Stimulated activated CD4-positive, alpha-beta T cell treated with anti-CD3 and anti-CD28 coated beads, TNF-alpha, amount 100 ng/mL, for 24 hours (primary cell): ENCODE measurements at places on chromosomes 16 and 17.

DNA sequence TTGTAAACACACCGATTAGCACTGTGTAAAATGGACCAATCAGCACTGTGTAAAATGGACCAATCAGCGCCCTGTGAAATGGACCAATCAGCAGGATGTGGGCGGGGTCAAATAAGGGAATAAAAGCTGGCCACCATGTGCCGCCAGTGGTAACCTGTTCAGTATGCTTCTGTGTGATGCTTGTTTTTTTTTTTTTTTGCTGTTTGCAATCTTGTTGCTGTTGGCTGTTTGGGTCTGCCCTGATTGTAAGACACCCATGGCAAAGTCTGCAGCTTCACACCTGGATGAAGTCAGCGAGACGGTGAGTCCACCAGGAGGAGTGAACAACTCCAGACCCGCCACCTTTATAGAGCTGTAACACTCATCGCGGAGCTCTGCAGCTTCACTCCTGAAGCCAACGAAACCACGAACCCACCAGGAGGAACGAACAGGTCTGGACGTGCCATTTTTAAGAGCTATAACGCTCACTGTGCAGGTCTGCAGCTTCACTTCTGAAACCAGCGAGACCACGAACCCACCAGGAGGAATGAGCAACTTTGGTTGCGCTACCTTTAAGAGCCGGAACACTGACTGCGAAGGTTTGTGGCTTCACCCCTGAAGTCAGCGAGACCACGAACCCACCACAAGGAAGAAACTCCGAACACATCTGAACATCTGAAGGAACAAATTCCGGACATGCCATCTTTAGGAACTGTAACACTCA, 85.0 kb upstream of the MED9 start:
- peak; percentile 18 for DNase-seq

GRCh38 chr17:82698974-82699442, 510 bp upstream of the RAB40B start:
- no peak for DNase-seq

DNA sequence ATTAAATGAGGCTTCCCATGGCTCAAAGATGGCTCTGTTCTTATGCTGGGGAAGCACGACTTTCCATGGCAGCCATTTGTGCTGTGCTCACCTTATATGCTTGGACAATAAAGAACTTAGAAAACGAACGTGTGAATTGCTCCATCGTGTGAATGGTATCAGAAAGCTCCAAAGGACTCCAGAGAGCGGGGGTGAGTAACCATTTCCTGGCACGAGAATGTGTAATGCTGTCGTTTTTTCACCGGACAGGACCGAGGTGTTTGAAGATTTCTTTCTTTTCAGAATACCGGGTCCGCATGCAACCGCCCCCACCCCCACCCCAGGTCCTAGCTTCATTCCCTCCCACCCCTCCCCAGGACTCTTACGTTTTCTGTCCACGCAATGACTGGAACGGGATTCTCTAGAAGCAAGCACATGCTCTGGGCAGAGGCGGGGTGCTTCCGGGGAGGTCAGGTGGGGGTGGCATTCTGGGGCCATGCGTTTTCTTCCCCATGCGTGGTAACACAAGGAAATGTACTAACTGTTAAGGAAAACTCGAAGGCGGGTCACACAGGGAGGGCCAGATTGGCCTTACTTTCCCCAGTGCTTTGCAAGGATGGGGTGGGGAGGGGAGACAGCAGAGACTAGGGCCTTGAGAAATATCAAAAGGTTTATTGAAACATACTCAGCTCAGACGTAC, 26.2 kb downstream of the GPRC5B start:
- DNase-seq = no peak

DNA sequence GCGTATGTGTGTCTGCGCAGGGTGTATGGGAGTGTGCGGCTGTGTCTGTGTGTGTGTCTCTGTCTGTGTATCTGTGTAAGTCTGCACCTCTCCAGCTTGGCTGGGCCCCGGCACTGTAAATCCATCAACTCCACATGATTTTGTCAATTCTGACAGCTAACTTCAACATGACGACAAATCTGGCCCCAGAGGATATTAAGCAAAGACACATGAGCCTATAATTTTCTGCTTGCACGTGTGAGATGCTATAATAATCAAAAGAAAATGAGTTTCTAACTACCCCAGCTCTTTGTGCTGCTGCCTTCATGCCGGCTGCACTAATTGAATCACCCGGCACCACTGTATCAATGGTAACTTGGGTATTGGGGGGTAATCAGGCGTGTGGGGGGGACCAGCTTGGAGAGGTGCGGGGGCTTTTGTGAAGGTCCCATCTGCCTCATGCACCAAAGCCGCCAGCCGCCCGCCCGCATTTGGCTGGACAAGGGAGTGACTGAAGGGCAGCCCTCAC, 57.6 kb upstream of the LHX1 start:
- no peak for DNase-seq

GRCh38 chr16:84763629-84764028, 56.2 kb upstream of the CRISPLD2 start:
- DNase-seq = no peak

GRCh38 chr17:55769625-55770000, 18.8 kb downstream of the PCTP start:
- no peak for DNase-seq

GRCh38 chr17:48074322-48075081, 26.3 kb downstream of the NFE2L1 start:
- DNase-seq = peak; percentile 59

GRCh38 chr17:73720187-73720834, 76.1 kb upstream of the SDK2 start:
- no peak for DNase-seq

DNA sequence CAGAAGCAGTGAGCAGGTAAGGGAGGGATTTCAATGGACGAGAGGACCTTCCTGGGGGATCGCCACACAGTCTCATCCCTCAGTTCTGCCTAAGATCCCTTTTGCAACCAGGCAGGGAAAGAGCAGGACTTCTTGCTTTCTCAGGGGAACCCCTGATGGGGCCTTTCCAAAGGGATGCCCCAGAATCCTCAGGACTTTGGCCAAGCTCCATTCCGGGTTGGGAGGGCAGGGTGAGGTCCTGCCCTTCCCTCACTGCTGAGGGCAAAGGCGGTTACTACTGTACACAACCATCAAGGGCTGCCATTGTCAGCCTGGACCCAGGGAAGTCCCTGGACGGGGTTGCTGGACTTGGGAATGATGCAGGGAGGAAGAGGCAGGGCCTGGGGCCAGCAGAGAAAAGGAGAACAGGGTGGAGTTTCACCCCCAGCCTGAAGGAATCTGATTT, 9.7 kb downstream of the PRR29 start:
- DNase-seq = no peak

GRCh38 chr16:72815348-72816318, 232.3 kb downstream of the ZFHX3 start:
- DNase-seq = no peak

DNA sequence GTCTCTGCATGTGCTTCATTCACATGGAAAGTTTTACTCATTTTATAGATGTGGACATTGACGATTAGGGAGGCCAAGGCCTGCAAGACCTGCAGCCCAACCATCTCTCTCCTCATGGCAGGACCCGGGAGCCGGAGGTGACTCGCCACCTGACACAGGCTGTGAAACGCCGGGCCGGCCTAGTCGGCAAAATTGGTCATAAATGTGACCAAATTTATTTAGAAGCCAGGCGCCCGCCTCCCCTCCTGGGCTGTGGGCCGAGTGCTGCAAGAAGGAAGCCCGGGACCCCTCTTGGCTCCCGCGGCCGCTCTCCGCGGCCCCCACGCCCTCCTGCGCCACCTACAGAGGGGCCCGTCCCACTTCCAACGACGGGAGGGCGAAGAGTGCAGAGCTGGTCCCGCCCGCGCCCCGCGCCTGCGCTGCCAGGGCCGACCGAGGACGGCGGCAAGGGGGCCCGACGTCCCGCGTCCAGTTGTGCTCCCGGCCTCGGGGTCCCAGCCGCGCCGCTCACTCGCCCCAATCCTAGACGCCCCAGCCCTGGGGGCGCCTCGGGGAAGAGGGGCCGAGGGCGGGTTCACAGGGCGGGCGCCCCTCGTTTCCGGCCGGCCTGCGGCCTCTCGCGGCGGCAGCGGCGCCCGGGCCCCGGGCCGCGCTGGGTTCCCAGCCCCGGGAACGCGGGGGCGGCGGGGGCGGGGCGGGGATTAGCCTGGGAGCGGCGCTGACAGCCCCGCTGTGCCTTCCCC, 47.5 kb downstream of the WNT3 start:
- no peak for DNase-seq

- DNase-seq = no peak
These were observed 1931.9 kb downstream of the TP53TG3F start for GRCh38 chr16:35391328-35391727.

GRCh38 chr16:72744076-72744793, 303.7 kb downstream of the ZFHX3 start:
- no peak for DNase-seq

GRCh38 chr16:68487669-68488068, 39.4 kb upstream of the SMPD3 start:
- DNase-seq = no peak

DNA sequence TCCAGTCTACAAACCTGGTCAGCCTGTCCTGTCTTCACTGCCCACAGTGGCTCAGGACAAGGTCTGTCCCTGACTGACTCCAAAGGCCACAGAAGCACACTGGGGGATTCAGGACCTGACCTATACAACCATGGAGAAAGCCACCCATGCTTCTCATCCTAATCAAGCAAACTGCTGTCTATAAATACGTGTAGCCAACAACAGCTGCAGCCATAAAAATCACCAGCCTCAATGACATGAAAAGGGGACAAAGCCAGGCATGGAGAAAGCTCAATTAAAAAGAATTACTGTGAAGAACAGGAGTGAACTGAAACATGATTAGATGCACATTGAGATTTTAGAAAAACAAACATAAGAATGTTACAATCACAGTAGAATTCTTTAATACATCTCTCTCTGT, 170.1 kb downstream of the CDK5R1 start:
- no peak for DNase-seq

- no peak for DNase-seq
These were observed 16.0 kb upstream of the NCBP3 start for GRCh38 chr17:3861761-3862681.

DNA sequence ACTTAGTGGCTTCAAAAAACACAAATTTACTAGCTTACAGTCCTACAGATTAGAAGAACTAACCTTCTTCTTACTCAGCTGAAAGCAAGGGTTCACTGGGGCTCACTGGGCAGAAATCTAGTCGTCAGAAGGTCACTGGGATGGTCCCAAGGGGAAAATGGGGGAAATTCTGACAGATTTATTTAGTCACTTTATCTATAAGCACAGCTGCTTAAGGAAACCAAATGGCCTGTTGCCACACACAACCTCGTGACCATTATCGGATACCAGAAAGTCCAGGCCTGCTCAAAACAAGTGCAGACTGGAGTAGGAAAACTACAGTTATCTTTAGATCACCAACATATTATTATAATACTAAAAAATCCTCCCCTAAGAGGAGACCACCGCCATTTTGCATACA, 374.6 kb upstream of the ASIC2 start:
- DNase-seq = no peak

- DNase-seq = no peak
These were observed 32.1 kb downstream of the ABR start for GRCh38 chr17:1147664-1148063.

DNA sequence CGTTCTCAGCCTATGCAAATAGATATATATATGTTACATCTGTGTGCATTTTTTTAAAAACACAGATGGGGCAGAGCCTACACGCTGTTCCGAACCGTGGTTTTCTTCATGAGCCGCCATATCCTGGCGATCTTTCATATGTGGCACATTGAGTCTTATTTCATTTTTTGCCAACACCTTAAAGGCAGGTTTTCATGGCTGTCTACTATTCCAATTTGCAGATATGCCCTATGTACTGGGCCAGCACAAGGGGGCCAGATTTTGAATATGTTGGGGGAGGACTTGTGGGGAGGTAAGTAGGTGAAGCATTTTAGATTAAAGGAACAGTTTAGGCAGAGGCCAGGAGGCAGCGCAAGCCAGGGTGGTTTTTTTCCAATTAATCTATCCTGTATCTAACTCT, 16.0 kb downstream of the WFDC1 start:
- no peak for DNase-seq

DNA sequence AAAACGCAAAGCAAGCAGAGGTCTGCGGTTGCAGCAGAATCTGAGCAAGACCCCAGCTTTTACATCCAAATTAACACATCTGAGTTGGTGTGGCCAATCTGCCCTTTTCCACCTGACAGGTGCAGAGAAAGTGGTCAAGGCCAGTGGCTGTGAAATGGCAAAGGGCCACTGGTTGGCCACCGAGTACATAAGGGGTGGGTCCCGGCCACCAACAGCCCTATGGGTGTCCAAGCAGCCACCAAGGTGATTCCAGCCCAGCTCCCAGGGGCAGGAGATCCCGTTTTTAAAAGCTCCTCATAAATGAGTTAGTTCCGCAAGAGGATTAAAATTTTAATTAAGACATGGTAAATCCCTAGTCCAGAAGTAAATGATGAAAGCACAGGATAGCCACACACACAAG, 29.1 kb downstream of the USP7 start:
- no peak for DNase-seq

GRCh38 chr16:79430191-79430678, 170.3 kb downstream of the MAF start:
- DNase-seq = no peak

GRCh38 chr17:79476074-79476652, 134.7 kb downstream of the RBFOX3 start:
- DNase-seq = no peak

DNA sequence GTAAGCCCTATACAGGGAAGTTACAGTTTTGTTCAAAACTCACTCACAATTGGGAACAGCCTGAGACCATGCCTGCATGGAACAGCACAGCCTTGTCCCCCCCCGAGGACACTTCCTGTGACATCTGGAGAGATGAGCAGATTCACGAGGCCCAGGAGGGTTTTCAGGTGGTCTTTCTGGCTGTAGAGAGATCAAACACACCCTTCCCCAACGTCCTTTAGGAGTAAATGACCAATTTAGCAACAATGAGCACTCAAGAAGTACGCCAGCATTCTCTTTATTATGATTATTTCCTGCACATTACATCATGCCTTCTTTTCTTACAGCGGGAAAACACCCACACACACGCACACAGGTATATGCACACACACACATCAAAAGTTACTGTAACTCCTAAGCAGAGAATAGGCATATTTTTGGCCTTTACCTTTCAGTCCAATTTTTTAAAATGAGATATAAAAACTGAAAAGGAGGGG, 39.0 kb downstream of the ADCY9 start:
- DNase-seq = no peak

DNA sequence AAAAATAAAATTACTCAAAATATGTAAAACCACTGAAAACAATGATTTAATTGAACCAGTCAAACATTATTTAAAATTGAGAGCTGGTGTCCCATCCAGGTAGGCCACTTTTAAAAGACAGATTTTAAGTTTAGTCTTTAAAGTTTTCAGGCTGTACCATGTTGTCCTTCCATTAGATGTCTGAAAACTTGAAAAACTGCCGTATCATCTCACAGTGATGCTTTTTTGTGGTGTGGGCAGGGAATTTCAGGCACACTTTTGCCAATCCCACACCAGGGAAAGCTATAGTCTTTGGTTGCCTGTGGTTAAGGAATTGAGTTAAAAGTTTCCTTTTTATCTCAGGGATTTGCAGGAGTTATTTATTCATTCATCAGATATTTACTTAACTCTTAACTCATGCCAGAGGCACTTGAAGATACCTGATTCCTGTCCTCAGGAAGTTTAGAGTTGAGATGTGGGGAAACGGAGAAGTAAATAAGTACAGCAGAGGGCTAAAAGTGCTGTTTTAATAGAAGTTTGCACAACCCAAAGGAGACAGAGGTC, 3.2 kb downstream of the SNTB2 start:
- no peak for DNase-seq
